GM19239 (cell line): ENCODE measurements at places on chromosomes 11 and 22.

DNA sequence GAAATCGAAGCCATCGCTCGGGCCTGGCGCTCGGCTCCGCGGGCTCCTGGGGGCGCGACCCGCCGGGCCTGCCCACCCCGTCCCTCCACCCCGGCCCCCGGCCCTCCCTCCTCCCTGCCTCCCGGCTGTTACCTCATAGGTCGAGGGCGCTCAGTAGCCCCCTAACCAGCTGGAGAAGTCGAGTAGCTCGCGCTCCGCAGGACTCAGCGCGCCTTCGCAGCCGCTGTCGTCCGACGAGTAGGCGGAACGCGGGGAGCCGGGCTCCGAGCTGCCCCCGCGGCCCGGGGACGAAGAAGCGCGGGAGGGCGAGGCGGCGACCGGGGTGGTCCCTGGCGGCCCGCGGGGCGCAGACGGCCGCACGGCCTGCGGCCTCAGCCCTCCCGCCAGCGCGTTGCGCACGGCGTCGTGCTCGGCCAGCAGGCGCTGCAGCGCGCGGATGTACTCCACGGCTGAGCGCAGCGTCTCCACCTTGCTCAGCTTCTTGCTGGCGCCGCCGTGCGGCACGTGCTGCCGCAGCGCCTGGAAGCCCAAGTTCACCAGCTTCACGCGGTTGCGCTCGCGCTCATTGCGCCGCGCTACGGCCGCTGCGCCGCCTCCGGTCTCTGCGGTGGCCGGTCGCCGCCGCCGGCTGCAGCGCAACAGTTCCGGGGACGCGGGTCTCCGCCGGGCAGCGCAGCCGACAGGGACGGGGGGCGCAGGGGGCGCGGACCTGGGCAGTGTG lies 627 bp downstream of the ASCL2 start:
- DNase-seq: no peak

DNA sequence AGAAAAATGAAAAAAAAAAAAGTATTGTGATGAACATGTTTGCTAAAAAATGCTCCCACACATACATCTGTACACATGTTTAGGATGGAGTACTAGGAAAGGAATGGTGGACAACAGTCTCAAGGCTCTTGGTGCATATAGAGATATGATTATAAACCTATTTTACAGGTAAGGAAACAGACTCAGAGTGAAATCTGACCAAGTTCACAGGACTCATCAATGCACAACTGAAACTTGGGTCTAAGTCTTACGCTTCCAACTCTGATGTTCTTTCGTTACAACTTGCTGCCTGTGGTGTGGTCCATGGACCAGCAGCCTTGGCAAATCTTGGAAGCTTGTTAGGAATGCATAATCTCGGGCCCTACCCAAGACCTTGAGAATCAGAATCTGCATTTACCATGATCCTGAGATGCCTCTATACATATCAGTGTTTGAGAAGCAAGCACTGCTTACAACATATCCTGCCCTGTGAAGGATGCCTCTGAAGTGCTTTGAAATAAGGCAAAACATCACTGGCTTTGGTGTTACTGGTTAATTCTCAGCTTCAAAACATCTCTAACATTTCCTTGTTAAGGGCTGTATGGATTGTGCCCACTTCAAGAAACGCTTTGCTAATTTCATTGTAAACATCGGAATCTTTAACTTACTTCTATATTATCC lies 39.9 kb upstream of the NUP160 start:
- no peak for DNase-seq

DNA sequence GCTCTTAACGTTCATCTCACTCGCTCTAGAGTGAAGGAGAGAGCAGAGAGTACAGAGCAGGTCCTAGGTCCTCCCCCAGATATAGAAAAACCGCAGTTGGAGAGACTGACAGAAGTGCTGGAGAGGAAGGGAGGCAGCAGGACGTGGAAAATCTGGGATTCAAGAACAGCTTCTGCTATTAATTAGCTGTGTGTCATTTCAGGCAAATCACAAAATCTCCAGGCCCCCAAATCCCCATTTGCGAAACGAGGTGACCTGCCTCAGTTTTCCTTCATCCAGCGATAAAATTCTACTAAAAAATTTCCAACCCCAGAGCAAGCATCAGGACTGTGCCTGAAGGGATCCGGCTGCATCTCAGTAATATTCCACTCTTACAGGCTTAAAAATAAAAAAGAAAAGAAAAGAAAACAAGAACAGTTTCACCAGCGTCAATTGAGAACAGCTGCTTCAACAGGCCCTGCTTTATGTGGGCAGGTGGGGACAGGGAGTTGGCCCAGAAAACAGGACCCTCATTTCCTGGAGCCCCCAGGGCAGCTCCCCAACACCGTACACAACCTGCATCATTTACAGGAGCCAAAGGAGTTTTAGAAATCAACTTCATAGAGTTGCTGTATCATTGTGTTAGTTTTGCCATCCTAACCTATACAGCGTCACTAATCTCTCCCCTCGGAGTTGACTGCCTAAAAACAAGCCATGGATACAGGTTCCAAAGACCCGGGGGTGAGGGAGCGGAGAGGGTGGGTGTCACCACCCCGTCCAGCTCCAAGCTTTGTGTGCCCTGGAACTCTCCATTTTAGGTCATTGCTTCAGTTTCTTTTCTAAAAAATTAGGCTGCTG lies 2.3 kb upstream of the MALAT1 start:
- no peak for DNase-seq

GRCh38 chr22:17891481-17892167 lies 117.4 kb upstream of the BID start:
- no peak for DNase-seq

DNA sequence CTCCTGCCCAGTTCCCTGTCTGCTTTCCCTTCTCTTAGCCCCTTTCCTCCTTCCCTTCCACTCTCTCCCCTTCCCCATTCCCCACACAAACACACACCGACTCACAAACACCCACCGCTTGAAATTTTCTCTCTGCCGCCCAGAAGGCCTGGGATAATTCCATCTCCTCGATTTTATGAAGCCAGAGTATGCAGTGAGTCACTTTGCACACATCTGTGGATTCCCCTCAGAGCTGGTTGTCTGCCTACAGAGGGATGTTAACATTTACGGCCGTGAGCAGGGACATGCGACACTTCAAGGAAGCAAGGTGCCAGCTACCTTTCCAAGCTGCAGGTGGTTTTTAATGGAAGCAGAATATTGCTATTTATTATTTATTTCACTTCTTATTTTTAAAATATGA lies 332.0 kb downstream of the TENM4 start:
- DNase-seq: no peak

GRCh38 chr11:128206461-128206860 lies 380.9 kb downstream of the ETS1 start:
- DNase-seq: no peak
